NCI-H1417 treated with DMSO at 0.1 percent for 48 hours (cell line): ENCODE measurements at places on chromosomes 12 and 14.

DNA sequence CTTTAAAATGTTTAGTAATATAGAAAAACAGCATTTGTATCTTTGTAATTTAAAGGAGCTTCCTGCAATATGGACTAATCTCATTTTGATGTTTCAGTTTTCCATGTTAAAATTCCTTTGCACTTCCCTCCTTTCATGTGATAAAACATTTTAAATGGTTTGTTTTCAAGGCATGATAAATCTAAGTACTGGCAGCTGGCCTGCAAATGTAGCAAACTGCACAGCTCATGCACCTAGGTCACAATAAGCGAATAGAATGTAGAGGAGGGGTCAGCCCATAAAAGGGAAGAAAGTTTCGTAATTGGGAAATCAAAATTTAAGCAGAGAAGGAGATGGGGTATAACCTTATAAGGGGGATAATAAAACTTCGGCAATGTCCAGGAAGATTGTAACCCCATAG, 80.0 kb upstream of the KCNH3 start:
- no peak for DNase-seq

DNA sequence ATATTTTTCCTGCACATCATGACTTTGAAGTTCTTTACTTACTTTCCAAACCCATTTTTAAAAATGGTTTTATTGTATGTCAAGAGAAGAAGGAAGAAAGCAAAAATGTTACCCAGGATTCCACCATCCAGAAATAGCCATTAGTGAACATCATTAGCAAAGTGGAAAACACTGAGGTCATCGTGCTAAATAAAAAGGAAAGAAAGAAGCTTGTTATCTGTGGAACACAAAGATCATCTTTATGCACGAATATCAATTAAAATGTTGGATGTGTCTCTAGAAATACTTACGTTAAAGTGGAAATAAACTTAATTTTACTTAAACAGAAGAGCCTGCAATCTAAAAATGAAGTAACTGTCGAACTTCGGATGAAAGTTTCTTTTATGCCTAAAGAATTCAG, 27.3 kb downstream of the SFSWAP start:
- DNase-seq = no peak

- DNase-seq = no peak
Measured at GRCh38 chr12:67968321-67968720, 20.9 kb upstream of the IFNG-AS1 start.

DNA sequence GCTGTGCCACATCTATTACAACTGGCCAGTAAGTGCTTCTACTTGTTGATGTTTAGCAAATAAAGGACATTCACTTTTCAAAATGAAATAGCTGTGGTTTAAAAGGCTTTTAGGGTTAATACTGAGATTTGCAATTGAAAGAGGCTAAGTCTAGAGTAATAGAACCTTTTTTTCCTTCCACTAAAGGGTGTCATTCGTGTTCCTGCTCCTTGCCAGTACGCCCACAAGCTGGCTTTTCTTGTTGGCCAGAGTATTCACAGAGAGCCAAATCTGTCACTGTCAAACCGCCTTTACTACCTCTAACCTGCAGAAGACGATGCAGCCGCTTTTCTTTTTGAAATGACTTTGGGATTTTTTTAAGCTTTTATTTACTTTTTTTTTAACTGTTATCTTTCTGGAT, 33.6 kb downstream of the PIWIL1 start:
- DNase-seq = no peak

GRCh38 chr12:51622564-51622963, 31.5 kb downstream of the SCN8A start:
- DNase-seq = no peak

DNA sequence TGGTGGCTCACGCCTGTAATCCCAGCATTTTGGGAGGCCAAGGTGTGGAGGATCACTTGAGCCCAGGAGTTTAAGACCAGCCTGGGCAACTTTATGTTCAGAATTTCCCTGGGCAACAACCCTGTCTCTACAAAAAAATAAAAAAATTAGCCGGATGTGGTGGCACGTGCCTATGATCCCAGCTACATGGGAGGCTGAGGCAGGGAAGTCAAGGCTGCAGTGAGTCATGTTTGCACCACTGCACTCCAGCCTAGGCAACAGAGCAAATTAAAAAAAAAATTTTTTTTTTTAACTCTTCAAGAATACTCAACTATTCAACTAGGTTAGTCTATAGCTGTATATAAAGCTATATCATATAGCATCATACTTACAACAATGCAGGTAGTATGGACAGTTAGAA, 113.0 kb downstream of the RALGAPA1 start:
- no peak for DNase-seq
